Activated CD4-positive, alpha-beta T cell treated with anti-CD3 and anti-CD28 coated beads, Interleukin-2, amount 10 ng/mL, durations not matched to agents 24 days and 14 days (primary cell): ENCODE measurements at places on chromosomes 7 and 10. TPM values are rescaled to one million over a fixed set of nuclear protein-coding genes. Genes with fewer than 3 reads are reported as not detected.

DNA sequence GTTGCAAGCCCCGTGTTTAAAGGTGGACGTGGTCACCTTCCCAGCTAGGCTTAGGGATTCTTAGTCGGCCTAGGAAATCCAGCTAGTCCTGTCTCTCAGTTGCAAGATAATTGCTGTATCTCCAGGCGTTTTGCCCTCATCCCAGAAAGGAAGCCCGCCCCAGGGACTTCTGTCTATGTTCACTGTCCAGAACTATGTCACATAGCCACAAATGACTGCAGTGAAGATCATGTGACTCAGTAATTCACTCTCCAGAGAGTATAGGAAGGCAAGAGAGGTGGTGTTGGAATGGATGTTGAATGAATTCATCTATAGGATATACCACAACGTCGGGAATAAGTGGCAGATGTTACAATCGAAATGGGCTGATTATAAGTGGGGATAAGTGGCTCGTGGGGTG is 349 bp upstream of the ERVW-1 start:
- DNase-seq: no peak

Gene SEMA3E
- total RNA-seq: not detected in 2 replicates

GRCh38 chr7:141234335-141235105 is 160.7 kb downstream of the TMEM178B start:
- DNase-seq: no peak

DNA sequence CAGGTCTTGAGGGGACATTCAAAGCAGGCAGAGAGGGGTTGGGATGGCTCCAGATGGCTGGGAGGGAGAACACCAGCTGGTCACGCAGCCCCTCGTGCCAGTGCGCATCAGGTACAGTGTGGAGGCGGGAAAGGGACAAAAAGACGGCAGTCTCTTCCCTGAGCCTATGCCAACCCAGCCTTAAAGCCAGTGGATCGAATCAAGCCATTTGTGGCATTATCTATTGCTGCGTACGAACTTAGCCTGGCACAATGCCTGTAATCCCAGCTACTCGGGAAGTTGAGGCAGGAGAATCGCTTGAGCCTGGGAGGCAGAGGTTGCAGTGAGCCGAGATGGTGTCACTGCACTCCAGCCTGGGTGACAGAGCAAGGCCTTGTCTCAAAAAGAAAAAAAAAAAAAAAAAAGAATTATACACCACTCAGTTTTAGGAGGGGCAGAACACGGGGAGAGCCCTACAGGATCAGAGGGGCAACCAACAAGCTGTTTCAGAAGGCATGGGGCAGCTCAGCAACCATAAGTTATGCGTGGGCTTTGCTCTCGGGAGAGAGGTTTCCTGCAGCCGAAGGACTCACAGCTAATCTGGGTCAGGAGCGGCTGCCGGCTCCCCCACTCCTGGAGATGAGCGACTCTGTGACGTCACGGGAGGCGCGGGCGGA is 356 bp upstream of the NDUFB2 start:
- DNase-seq: no peak

GRCh38 chr7:28296571-28297483 is 115.5 kb upstream of the CREB5 start:
- DNase-seq: peak; percentile 75

GRCh38 chr7:35420656-35421055 is 166.8 kb upstream of the TBX20 start:
- DNase-seq: no peak
